Subcutaneous preadipocyte (primary cell): ENCODE measurements at places on chromosomes 5 and 9. TPM values are rescaled to one million over a fixed set of nuclear protein-coding genes. Genes with fewer than 3 reads are reported as not detected.

The PCDHA9 gene
- under 0.01 TPM in 2 replicates for total RNA-seq

The IL4 gene
- not detected in 2 replicates for total RNA-seq

The PRRX2 gene
- total RNA-seq = 5.1 and 21.3 TPM in 2 replicates

The MROH2B gene
- total RNA-seq = under 0.01 TPM in 1 of 2 replicates, not detected in the other

The SLC34A1 gene
- total RNA-seq = not detected in 2 replicates

The SPINK7 gene
- total RNA-seq = not detected in 2 replicates

The SLC6A18 gene
- not detected in 2 replicates for total RNA-seq

The TMEM215 gene
- total RNA-seq = not detected in 2 replicates

The CENPH gene
- 15.1 and 23.7 TPM in 2 replicates for total RNA-seq

The PHF24 gene
- total RNA-seq = not detected in 2 replicates

The DNAH5 gene
- total RNA-seq = 0.39 and 0.73 TPM in 2 replicates

The ECM2 gene
- 2.0 and 3.3 TPM in 2 replicates for total RNA-seq

The LRRC70 gene
- 0.98 and 1.5 TPM in 2 replicates for total RNA-seq

The ENG gene
- 31.6 and 40.7 TPM in 2 replicates for total RNA-seq

The SURF1 gene
- total RNA-seq = 16.8 and 22.8 TPM in 2 replicates

The PCDHGB1 gene
- total RNA-seq = 0.73 and 1.2 TPM in 2 replicates
